Activated CD4-positive, alpha-beta memory T cell treated with anti-CD3 and anti-CD28 coated beads for 36 hours (primary cell): ENCODE measurements at places on chromosomes 16 and 17.
A peak's percentile ranks its signal among the peaks of the same experiment; 100 is the strongest.

DNA sequence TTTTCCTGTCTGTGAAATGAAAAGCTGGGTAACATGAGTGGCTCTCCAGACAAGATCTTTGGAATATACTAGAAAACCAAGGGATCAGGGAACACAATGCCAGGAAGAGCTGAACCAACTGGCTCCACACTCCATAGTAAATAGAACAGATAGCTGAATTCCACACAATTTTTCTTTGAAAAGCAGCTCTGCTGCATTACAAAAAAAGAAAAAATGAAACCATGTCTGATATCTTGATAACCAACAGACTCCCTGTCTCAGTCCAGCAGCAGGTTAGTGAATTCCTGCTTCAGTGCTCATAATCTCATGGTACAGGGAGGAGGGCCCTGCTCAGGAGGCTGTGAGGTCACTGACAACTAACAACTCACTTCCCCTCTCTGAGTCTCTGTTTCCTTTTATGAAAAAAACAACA is 97.1 kb downstream of the CDH11 start:
- no peak for DNase-seq

DNA sequence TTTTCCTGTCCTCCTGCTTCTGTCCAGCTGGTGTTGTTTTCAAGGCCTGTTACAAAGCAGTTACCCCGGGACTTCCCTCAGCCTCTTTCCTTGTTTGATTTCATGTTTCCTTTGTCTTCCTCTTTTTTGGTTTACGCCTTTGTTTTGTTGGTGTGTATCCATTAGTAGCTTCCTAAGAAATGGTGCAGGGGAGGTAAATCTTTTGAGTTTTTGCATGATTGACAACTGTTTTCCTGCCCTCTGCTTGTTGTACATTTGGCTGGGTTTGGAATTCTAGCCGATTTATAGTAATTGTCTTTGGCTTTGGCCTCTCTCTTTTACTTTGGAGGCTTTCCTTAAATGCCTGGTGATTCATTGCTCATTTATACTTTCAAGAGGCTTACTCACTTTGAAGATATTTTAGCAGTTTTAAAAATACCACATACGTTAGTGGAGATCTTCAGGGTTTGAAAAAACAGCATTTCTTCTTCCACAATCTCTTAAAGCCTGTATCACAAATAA is 32.8 kb downstream of the DNAH2 start:
- DNase-seq = no peak

DNA sequence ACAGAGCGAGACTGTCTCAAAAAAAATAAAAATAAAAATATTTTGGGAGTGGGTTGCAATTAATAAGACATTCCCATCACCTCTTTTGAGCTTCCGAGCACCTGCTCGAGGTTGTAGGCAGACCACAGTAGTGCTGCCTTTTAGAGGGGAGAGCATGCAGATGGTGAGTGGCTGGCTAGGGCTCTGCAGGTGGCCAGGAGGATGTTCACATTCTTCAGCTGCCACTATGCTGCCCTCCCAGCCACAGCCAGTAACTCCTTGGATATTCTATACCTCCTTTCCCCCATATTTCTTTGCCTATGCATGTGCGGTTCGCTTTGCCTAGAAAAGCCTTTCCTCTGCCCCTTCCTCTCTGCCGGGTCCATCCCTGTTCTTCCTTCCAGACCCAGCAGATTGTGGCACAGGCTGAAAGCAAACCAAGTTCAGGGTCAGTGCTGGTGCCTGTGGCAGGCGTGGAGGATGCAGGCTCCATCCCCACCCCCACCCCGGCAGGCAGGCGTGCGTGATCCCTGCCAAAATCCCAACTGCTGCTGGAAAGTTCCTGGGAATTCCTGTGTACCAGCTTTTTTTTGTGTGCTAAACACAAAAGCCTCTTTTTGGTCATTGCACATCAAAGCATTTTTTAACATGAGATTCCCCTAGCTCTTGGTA is 33.8 kb upstream of the CMIP start:
- DNase-seq = no peak

GRCh38 chr17:11241611-11242226 is 706 bp downstream of the SHISA6 start:
- DNase-seq = no peak

DNA sequence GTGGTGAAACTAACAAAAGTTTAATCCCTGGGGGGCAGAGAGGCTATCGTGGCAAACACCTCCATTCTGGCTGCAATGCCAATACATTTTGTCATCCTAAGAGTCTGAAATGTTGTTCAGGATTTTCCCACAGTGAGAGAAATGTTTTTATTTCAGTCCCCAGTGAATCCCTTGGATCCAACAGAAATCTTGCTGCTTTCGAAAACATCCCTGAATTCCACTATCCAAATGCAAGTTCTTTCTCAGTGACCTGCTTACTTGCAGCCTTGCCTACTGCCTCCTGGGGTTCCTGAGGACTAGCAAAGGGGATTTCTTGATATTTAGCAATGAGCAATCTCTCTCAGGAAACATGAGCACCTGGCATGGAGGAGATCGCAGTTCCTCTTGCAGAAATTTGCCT is 202.1 kb upstream of the IRX3 start:
- DNase-seq = no peak

DNA sequence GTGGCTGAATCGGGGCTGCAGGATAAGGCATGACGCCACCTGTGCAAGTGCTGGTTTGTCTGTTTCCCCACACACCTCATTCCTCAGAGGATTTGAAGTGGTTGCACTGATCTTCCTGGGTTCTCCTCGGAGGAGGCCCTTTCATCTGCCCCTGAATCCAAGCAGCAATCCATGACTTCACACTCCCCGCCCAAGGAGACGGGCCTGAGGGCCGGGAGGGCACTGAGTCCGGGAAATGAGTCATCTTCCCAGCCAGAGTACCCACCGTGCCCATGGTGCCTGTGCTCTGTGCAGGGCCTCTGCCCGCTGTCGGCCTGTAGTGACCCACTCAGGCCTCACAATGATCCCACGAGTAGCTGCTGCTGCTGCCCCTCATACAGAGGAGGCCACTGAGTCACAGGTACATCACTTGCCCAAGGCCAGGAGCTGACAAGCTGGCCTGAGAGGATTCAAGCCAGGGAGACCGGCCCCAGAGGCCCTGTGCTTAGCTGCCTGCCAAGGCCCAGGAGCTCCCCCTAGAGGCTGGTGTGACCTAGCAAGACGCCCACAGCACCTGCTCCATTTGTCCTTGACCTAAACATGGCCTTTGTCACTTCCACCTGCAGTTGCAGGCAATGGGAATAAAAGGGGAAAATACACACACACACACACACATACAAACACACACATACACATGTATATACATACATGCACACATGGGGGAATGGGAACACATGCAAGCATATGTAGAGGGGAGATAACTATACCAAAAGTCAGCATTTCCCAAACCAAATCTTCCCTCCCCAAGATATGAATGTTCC is 240.0 kb downstream of the C16orf95 start:
- DNase-seq = peak; percentile 54

GRCh38 chr16:57771141-57771785 is 31.0 kb downstream of the KIFC3 start:
- no peak for DNase-seq
